ENCODE measurements at places on chromosomes 1 and 21.
A peak's percentile ranks its signal among the peaks of the same experiment; 100 is the strongest.

- no peak for DNase-seq
Observed at GRCh38 chr1:42343049-42343448, 8.0 kb upstream of the FOXJ3 start.

DNA sequence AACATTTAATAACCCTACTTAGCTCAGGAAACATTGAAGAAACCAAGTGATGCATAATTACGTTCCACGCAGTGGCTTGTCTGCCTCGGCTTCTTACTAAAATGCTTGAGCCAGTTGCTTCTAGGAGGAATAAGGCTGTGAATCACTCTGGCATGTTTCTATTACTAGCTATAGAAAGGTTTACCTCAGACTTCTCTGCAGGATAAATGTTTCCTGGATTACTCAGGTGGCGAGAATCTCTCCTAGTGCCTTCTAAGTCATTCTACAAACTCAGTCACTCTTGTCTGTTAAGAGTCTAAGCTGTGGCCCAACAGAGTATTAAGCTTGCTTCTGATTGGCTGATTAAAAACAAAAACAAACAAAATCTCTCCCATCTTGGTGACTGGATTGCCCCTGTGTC lies 92.0 kb upstream of the RALGPS2 start:
- no peak for DNase-seq

DNA sequence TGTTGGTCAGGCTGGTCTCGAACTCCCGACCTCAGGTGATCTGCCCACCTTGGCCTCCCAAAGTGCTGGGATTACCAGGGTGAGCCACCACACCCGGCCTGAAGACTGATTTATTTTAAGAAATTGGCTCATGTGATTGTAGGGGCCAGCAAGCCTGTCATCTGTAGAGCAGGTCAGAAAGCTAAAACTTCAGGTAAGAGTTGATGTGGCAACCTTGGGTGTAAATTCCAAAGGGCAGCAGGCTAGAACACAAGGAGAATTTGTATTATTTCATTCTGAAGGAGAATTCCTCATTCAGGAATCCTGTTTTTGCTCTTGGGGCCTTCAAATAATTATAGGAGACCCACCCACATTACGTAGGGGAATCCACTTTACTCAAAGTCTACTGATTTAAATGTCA lies 728.7 kb downstream of the LTN1 start:
- no peak for DNase-seq

DNA sequence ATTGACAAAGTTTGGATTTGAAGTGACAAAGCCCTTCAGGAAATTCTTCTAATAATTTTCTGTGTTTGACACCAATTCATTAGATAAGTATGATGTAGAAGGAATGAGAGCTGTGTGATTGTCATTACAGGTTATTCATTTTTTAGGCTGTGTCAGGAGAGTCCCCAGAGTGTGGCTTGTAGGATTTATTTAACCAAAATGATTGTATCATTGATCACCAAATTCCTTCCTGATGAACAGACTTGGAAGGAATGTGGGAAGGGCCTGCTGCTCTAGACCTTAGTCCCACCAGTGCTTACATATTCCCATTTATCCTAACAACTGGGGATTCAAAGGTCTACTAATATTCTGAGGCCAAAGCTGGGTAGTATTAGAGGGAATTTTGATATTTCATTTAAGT lies 383.3 kb upstream of the KAZN start:
- DNase-seq = no peak

GRCh38 chr1:98502937-98503336 lies 158.6 kb upstream of the SNX7 start:
- DNase-seq = no peak

DNA sequence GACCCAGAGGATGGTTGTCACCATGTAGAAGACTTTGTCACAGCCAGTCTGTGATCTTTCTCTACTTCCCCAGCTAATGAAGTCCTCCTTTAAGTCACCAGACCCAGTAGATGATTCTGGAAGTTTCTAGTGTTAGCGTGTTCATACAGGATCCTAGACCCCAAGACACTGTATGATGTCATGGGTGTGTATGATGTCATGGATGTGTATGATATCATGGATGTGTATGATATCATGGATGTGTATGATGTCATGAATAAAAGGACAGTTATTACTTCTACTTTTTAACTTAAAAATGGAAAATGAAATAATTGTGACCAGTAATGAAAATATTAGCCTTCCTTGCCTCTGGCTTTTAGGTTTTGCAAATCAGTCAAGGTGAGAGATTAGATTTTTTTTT lies 260.0 kb downstream of the FMN2 start:
- no peak for DNase-seq

DNA sequence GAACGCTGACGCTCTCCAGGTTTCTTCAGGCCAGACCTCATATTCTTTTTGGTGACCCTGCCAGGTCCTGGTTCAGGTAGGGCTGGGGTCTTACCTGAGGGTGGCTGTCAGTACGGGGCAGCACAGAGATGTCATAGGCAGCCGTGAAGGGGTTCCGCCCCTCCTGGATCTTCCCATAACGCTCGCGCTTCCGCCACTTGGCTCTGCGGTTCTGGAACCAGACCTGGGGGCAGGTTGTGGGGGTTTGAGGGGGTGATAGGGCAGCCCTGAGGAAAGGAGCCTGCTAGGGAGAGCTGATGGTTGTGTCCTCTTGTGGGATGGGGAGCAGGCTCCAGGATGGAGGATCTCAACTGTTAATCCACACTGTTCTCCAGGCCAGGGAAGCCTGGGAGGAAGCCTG lies 9.1 kb downstream of the ALX3 start:
- DNase-seq = no peak

GRCh38 chr21:42424914-42425541 lies 21.3 kb downstream of the UBASH3A start:
- DNase-seq = peak; percentile 57

GRCh38 chr1:222370081-222370912 lies 177.6 kb downstream of the HHIPL2 start:
- DNase-seq = no peak

DNA sequence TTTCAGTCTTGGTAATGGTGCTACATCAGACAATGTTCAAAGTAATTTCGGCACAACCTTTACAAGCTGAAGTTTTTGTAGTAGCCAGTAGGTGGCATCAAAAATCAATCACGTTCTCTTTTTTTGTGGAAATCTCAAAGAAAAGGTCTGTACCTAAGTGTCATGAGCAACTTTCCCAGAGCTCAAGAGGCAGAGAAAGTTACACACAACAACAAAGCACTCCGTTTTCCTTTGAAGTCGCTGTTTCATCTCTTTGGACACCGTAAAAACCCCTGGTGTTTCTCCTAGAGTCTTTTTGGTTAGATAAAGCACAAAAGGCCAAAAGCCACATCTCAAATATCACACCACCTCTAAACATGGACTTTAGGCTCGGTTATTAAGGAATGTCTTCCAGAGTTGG lies 131.6 kb downstream of the LHX8 start:
- DNase-seq = no peak

- DNase-seq = no peak
Observed at GRCh38 chr1:234617131-234617985, 7.4 kb upstream of the IRF2BP2 start.

GRCh38 chr1:240508950-240509349 lies 103.0 kb downstream of the GREM2 start:
- no peak for DNase-seq

- DNase-seq = no peak
Observed at GRCh38 chr1:95512925-95513324, 278.9 kb downstream of the RWDD3 start.

GRCh38 chr1:29876902-29877301 lies 640.6 kb downstream of the PTPRU start:
- DNase-seq = no peak

DNA sequence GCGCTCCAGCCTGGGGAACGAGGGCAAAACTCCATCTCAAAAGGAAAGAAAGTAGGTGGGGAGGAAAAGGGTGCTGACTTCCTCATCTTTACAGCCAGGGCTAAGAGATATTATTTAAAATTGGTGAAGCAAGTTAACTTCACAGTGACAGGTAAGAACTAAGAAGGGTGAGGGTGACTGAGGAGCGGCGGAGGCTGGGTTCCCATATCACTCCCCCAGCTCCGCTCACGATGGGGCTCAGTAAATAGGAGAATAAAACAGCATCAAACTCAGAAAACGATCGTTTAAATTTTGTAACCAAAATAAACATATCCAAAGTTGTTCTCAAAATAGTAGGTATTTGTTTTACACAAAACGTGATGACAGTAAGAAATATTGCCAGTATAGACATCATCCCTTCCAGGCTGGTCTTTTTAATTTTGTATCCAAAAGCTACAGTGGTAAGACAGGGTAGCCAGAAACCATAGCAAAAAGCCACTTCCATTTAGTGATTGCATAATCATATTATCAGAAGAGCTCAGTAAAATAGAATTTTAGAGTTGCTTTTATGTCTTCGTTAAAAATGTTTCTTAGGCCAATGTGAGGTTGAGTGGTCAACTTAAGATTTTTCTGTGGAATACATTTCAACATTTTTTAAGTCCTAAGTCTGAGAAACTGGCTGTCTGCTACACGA lies 26.2 kb upstream of the ADARB1 start:
- DNase-seq = no peak

DNA sequence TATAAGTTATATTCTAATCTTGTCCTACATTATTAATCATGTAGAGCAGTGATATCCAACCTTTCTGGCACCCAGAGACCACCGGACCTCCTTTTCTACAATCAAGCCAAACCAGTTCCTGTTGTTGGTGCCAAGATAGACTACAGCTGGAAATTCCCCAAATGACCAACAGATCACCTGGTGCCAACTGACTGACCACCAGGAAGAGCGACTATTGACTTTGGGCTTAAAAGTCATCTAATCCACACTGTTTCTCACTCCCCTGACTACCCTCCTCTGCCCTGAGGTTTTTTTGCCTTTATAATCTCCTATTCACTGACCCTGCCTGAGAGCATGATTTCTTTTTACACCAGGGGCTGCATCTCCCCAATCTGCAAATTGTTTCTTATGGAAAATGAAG lies 425.2 kb downstream of the TTLL7 start:
- no peak for DNase-seq

GRCh38 chr1:55958498-55958897 lies 620.9 kb downstream of the PLPP3 start:
- no peak for DNase-seq

DNA sequence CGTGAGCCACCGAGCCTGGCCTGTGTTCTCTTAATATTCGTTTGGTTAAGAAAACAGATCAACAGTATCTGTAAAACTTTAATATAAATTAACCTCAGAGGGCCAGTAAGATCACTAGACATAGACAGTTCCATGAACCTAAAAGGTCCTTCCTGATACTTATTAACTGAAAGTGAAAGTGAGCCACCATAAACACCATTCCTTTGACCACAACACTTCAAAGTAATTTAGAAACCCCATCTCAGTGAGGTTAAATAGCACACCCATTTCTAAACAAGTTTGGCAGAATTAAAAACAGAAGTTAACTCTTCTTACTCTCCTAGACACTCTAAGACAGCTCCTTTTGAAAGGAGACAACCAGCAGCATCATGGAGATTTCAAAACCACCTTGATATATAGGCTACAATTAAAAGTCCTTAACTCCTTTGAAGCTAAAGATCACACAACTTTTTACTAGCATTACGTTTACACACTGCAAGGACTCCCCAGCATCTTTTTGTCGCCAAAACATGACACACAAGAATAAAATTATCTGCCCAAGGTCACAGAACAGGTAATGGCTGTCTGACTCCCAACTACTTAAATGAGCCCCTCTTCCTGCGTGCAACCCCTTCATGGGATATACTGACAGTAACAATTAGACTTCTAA lies 2.2 kb downstream of the RNF19B start:
- DNase-seq = no peak

GRCh38 chr1:210727709-210728108 lies 399.0 kb downstream of the HHAT start:
- DNase-seq = no peak

GRCh38 chr1:41716188-41717130 lies 202.3 kb downstream of the HIVEP3 start:
- DNase-seq = no peak

- DNase-seq = no peak
Observed at GRCh38 chr1:8176279-8176678, 141.6 kb upstream of the SLC45A1 start.

- DNase-seq = no peak
Observed at GRCh38 chr1:17689011-17689410, 66.1 kb upstream of the ACTL8 start.

DNA sequence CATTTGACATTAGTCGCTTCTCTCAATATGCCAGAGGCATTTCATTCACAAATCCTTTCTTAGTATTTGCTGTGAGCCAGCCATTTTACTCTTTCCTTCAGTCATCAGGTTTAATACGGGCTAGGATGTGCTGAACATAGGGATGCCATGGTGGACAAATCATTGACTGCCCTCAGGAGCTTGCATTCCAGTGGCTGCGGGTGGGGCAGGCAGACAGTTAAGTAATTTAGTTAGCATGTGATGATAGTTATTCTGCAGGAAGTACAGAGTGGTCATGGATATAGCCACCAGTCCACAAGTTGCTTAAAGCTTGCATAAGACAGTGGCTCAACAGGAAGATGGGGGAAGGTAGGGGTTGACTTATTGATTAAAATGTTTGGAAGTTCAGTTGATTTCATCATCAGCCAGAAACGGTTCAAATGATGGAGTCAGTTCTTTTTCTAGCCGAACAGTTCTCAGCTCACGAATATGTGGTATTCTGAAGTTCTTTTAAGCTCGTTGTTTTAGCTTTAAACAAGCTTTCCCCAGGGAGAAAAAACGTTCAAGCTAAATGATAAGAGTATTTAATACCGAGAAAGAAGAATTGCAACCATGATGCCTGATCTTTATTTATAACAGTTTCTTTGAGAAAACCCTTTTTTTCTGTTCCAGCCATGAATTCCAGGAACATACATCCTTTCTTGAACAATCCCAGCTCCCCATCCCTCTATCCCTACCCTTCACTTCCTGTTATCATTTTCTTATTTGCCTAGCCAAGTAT lies 1.4 kb downstream of the SLC22A15 start:
- no peak for DNase-seq

GRCh38 chr1:155003227-155003765 lies 694 bp downstream of the ZBTB7B start:
- no peak for DNase-seq

- no peak for DNase-seq
Observed at GRCh38 chr1:151327903-151328674, 873 bp upstream of the PI4KB start.
